WTC11 (cell line): ENCODE measurements at places on chromosomes 2 and 18.

- DNase-seq = no peak
Observed at GRCh38 chr2:187615902-187616301, 61.7 kb upstream of the TFPI start.

- no peak for DNase-seq
Observed at GRCh38 chr18:41860987-41861386, 94.0 kb upstream of the PIK3C3 start.

- peak; percentile 88 for DNase-seq
Observed at GRCh38 chr2:28810384-28811285, at the start of gene SPDYA. Gene SPDYA, plus strand, starts transcription at chr2:28810834. Its CDS starts 5,181 bp downstream, at chr2:28816015.

- DNase-seq = no peak
Observed at GRCh38 chr2:222307978-222308730, 9.4 kb upstream of the PAX3 start.

DNA sequence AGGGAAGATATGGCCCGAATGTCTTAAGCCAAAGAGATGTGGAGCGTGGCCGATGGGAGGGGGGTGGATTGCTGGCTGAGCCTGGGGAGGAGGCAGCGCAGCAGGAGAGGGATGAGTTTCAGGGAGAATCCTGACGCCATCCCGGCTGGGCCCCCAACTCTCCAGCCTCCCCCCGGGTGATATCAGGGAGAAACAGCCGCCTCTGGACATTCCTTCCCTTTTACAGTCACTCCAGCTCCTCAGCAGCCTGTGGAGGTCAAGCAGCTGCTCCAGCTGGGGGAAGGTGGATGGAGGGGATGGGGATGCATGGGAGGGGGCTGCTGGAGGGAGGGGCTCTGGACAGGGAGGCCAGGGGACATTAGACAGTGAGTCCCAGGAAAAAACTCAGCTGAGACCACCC is 9.5 kb upstream of the DES start:
- DNase-seq = no peak

DNA sequence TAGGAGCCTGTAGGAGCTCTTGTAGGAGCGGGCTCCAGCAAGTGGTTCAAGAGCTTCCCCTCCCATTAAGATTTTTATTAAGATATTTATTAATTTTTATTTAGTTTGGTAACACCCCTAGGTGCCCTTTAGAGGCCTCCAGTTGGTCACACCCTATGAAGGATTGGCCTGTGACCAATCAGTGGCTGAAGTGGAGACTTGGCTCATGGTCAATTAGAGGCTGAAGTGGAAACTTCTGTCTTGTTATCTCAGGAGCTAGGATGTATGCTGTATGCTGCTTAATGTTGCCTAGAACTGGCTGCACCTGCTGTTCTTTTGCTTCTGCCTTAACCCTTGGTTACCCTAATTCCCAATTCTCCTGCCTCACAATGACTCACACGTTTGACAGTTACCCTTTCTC is 48.7 kb downstream of the DHRS9 start:
- DNase-seq = no peak

GRCh38 chr2:39646267-39646666 is 19.4 kb upstream of the TMEM178A start:
- no peak for DNase-seq

DNA sequence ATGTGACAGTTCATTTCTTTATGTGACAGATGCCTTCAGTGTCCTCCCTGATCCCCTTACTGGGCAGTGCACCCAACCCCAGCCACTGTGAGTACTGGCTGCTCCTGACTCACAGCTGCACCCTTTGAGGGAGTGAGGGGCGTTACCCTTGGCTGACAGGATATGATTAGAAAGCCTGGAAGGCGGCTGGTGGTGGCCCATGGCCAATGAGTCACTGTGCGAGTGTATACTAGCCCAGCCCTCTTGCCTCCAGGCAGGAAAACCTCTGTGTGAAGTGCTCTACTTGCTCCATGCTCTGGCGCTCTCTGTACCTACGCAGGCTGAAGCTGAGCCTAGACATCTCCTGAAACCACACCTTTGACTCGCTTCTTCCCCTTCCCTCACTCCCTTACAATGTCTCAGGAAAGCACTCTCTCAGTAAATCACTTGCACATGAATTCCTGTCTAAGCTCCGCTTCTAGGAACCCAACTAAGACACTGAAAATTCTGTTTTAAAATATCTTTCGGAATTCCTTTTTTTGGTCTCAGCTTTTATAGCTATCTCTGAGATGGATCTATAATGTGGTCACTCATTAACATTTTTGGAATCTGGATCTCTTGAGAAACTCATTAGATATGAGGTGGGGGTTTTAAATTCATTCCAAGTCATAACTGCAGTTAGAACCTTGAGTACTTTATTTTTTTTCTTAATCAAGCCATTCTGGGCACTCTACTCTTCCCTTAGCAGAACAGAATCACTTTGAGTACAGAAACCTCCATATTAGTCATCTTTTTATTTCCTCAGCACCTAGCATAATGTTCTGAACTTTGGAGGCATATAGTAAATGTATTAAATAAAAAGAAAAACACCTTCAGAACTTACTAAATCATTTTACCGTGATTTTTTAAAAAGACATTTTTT is 25.3 kb upstream of the STAM2 start:
- DNase-seq = peak; percentile 25

GRCh38 chr18:78970774-78971333 is 8.8 kb upstream of the SALL3 start:
- DNase-seq = no peak

- no peak for DNase-seq
Observed at GRCh38 chr2:2845267-2845666, 514.2 kb upstream of the MYT1L start.

- no peak for DNase-seq
Observed at GRCh38 chr2:141362311-141362710, 768.5 kb downstream of the LRP1B start.

DNA sequence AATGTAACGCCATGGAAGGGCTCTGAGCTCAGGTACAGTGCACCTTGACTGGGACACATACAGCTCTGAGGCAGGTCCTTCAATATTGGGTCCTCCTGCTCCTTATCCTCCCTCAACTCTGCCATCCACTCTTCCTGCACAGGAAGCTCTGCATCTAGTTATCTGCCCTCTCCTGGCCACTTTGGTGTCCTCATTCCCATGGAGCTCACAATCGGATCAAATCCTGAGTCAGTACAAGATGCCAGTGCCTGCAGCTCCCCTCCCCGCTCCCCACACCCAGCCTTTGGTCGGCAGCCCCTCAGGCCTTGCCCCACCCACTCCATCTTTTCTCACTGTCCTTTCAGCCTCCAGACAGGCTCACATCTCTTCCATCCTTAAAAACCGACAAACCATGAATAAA is 58.0 kb downstream of the LRRFIP1 start:
- no peak for DNase-seq

DNA sequence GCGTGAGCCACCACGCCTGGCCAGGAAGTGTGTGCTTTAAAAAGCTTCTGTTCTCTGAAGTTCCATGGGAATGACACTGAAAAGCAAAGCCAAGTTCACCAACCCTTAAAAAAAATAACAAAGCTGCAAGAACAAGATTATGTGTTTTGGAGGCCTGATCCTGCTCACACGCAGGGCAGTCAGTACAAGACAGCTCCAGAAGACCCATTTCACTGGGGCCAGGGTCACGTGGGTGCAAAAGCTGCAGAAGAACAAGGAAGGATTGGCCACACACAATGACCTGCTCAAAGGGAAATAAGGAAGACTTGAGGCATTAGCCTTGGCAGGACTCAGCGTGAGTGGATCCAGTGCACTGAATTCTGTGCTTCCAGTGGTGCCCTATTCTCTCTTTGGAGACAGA is 187.9 kb downstream of the NCK2 start:
- DNase-seq = no peak

DNA sequence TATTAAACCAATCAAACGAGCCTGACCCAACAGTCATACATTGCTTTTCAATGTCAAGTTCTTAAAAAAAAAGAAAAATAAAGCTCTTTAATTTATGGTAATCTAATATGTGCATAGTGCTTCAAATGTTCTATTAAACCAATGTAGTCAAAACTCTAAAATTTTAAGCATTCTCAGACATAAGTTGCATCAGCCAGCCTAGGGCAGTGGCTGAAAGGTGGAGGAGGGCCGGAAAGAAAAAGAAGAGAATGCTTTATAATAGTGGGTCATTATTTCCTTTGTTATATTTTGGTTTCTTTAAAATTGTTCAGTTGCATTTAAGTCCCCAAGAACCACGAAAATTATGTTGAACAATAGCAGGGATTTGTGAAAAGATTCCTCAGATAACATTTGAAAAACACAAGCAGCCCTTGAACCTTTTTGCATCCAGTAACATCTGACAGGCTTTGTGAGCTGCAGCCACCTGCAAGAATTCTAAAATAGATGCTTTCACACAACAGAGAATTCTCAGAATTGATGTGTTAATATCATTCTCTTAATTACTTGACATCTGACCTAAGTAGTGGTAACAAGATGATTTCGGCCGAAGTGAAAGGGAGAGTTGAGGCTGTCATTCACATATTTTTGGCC is 252.1 kb downstream of the CDCA7 start:
- no peak for DNase-seq

DNA sequence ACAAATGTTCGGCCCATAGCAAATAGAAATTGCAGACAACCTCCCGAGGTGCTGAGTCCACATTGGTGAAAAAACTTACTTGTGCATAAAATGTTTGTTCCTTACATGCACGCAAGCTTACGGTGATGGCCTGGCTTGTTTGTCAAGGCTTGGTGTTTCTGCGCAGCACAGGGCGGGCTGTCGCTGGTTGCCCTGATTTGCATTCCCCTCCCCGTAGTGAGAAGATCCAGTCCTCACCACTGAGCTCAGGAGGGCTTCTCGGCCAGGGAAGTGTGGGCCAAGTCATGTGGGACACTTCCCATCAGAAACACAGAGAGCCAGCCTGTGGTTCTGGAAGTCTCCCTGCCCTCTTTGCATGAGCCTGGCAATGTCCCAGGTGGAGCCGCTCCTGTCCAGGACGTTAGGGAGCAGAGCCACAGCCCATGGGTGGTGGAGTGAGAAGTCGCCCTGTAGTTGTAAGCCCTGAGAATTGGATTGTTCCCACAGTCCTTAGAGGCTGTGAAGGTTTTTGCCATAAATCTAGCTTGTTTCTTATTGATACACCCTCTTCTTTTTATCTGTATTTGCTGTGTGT is 152.7 kb downstream of the TWIST2 start:
- DNase-seq = no peak

DNA sequence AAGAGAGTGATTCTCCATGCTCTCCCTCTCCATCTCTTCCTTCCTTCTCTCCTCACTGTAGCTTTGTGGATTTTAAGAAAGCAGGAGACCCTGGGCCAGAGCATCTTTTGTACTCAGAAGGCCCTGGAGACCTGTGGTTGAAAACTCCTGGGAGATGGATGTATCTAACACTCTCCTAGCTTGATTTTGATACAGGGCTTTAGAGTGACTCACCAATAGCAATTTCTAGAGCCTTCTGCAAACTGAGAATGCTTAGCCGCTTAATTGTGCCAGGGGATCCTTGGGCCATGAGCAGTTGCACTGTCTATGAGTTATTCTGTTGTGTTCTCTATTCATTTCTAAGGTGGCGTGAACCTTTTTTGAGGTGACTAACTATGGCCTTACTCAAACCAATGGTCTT is 17.7 kb downstream of the HOXD1 start:
- DNase-seq = no peak

DNA sequence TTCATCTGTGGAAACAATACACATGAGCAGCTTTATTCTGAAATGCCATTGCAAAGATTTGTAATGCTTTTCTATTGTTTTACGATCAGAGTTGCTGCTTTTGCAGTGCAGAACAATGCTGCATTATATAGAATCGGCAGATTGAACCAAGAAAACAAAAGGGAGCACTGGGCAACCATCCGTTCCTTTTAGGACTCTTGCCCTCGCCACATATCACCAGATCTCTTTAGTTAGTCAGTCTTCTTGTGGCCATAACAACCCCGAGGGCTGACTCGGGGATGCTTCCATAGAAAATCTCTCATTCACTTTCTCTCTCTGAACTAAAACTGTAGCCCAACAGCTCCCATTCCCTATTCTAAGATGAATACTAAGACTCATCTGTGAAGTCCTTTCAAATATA is 340.4 kb downstream of the NRXN1 start:
- no peak for DNase-seq

DNA sequence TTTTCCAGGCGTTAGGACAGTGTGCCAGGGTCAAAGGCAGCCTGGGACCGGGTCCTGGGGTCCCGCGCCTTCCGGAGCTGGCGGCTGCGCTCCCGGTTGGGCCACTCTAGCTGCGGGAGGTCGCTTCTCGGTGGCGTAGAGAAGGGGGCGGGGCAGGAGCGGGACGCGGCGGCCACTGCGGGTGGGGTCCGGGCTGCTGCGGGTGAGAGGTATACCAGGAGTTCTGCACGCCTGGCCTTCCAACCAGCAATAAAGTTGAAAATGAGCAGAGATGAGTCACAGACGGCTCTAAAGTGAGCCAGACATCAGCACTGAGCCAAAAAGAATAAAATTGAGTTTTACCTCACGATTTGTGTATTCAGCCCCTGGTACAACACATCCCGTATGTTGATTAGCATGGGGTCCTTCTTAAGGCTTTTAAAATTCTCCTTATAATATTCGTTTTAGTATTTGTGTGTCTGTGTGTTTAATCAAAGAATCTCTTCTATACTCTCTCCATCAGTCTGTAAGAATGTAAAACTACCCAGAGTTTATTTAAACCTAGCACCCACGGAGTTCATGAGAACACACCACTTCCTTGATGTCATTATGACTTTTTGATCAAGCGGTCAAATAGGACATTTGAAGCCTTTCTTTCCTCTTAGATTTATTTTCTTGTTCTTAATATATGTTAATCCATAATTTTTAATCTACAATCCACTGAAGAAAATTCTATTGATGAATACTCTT is at the start of gene C1GALT1C1L:
Gene C1GALT1C1L, minus strand, starts transcription at position 108 of the 729 bp plus-strand sequence. Its CDS starts 107 bp downstream, at position 1.
- DNase-seq = peak; percentile 48

DNA sequence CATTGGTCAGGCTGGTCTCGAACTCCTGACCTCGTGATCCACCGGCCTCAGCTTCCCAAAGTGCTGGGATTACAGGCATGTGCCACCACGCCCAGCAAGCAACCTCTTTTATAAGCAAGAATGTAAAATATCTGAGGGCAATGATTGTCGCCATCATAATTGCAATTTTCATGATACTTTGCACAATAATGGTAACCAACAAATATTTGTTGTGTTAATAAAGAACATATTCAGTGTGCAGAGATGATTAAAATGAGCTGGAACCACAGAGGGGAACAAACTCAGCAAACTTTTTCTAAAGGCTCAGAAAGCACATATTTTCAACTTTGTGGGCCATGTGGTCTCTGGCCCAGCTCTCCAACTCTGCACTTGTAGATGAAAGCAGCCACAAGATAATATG is 115.2 kb upstream of the SIX2 start:
- no peak for DNase-seq

- DNase-seq = no peak
Observed at GRCh38 chr2:59005836-59006615, 764.9 kb upstream of the FANCL start.

DNA sequence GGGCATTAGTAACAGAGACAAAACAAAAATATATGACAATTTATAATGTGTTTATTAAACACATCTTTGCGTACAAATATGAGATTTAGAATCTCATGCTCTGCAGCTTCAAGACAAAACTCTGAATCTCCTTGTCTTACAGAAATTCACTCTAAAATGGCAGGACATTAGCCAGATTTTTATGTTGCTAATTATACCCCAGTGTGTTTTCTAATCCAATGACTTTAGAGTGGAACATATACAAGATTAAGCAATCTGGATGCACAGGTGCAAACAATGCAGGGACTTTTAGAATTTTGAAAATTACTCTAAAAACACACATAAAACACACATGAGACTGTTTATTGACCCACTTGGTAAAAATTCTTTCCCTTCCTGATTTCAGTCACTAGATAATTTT is 85.9 kb downstream of the CALCRL start:
- no peak for DNase-seq
